ENCODE measurements at places on chromosomes 7 and 10.

- no peak for DNase-seq
These were observed 603 bp downstream of the ADRA2A start for GRCh38 chr10:111077479-111077784.

DNA sequence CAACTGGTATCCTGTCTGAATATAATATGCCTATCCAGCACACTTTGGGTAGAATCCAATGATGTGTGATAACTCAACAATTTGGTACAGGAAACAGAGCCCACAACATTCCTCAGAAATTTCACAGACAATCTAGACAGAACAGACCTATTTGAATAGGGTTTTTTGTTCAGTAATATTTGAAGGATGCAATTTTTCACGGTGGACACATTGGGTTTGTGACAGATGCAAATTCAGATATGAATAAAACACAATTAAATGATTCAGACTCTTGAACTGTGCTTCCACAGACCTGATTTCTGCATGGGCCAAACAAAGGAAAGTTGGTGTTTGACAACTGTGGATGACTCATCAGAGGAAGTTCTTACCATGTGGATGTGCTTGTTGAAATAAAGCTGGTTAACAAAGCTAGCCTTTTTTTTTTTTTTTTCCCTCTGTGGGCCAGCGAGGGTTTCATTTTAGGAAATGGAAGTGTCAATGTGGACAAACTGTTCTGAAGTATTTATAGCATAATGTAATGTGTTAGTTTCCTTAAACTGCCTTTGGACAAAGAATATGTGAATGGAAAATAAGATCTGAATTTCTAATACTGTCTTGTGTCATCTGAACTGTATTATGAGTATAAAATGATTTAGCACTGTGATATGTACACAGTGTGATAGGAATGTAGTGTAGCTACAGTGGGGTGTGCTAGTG lies 43.2 kb upstream of the FAM133B start:
- peak; percentile 24 for DNase-seq

DNA sequence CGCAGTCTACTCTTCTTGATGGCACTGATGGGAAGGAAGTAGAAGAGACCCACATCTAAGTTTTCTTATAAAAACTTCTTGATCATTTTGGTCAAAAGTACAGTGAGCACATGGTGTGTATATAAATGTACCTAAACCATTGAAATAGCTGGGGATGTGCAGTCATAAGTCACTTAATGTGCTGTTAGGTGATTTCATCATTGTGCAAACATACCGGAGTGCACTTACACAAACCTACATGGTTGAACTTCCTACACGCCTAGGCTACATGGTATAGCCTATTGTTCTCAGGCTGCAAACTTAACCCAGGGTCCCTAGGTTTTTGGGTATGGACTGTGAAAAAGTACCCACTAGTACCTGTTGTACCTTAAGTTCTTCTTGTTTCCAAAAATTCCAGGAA lies 123.3 kb upstream of the ZNF438 start:
- DNase-seq, result no peak

DNA sequence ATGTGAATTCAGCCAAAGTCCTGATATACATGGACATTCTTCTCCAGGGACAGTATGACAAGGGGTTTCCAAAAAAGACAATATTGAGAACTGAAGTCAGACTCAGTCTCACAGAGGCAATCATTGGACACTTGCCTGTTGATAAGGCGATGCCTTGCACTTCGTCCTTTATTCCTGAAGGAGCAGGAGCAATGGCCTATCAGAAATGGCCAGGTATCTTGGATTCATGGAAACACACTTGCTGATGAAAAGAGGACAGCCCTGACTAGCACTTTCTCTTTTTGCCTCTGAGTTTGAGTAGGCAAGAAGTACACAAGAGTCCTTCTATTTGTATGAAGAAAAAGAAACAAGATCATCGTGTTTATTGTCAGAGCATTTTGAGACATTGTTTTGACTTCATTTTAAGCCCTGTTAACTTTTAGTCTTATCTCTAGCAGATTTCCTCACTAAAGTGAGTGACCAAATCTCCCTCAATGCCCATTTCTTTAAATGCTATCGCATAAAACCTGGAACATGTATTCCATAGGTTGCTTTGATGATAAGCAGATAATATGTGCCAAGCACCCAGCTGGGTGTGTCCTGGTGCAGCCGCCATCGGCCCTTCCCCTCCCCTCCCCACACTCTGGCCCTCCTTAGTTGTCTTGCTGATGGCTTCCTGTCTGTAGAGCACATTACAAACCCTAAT lies 26.6 kb downstream of the ST8SIA6 start:
- DNase-seq, result no peak
